CD4-positive, CD25-positive, alpha-beta regulatory T cell (primary cell): ENCODE measurements at places on chromosomes 11 and 22.
A peak's percentile ranks its signal among the peaks of the same experiment; 100 is the strongest.

- DNase-seq = no peak
Observed at GRCh38 chr22:24289741-24290163, 19.1 kb downstream of the SPECC1L start.

- no peak for DNase-seq
Observed at GRCh38 chr11:124977006-124977405, 23.0 kb downstream of the CCDC15 start.

GRCh38 chr22:27879923-27880322, 39.1 kb downstream of the PITPNB start:
- DNase-seq = peak; percentile 41

DNA sequence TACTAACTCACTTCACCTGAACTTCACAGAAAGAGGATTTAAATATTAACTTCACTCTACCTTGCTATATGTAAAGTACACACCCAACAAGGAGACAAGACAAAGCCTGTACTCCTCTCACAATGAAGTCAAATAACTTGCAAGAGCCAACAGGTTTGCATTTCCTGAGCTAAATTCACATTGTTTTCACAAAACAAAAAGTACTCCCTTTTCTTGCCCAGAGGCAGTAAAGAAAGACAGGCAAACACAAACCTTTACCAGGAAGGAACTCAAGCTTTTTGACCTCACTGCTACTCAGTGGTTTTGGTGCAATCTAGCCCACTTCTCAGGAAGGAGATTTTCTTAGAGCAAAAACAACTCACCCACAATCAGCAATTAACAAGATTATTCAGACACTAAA, 15.7 kb downstream of the USP28 start:
- peak; percentile 47 for DNase-seq

GRCh38 chr11:72614381-72614780, 59.8 kb downstream of the PDE2A start:
- no peak for DNase-seq

DNA sequence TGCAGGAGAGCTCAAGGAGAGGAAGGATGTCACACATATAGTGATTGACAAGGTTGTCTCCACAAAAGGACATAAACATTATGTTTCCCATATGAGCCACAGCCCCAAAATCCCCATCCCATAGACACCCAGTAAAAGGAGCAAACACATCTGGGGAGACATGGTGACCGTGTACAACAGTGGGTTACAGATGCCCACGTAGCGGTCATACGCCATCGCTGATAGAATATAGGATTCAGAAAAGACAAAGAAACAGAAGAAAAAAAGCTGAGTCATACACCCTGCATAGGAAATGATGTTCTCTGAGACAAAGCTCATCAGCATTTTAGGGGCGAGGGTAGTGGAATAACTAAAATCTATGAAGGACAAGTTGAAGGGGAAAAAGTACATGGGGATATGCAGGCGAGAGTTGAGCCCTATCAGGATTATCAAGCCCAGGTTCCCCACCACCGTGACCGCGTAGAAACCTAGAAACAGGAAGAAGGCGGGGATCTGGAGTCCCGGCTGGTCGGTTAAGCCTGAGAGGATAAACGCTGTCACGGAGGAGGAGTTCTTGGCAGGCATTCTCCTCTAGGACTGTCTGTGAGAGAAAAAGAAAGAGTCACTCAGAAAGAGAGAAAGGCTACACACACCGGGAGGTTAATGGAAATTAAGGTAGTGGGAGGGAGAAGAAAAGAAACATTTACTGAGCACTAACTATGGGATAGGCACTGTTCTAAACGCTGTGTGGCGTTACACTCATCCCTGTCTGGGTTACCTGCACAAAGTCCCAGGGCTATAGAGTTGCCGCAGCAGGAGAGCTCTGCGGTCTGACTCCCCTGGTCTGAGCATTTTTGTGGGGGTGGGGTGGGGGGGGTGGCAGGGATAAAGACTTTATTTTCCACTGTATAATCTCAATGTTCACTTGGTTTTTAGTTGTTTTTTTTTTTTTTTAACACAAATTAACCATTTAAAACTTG, 36.1 kb upstream of the OR8B8 start:
- no peak for DNase-seq

DNA sequence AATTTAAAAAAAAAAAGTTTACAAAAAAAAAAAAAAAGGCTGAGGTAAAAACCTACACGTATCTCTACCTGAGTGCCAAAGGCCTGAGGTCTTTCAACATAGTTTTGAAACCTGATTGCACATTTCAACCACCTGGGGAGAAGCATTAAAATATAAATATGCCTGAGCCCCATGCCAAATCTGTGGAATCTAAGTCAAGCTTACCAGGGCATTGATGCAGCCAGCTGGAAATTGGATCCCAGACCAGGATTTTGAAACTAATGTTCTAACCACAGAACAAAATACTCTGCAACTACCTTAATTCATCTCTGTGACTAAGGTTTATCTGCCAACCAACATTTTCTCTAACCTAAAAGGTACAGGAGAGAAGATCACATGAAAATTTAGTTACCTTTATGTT, 38.8 kb upstream of the CHRNA10 start:
- DNase-seq = no peak

GRCh38 chr11:73650400-73650799, 4.0 kb downstream of the PLEKHB1 start:
- no peak for DNase-seq

DNA sequence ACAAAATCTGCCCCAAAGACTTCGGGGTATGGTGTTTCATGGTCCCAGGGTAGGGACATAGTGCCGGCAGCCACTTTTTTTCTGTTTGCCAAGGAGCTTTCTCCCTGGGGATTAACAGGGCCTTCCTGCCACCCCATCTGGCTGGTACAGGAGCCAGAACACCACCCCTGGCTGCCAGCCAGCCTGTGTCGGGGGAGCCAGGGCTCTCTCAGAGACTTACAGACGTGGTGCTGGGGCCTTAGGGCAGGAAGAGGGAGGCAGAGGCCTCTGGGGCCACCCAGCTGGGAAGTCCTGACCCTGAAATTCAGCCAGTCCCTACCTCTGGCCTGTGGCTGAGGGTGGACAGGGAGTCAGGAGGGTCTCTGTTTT, 52.4 kb upstream of the CDON start:
- DNase-seq = no peak

DNA sequence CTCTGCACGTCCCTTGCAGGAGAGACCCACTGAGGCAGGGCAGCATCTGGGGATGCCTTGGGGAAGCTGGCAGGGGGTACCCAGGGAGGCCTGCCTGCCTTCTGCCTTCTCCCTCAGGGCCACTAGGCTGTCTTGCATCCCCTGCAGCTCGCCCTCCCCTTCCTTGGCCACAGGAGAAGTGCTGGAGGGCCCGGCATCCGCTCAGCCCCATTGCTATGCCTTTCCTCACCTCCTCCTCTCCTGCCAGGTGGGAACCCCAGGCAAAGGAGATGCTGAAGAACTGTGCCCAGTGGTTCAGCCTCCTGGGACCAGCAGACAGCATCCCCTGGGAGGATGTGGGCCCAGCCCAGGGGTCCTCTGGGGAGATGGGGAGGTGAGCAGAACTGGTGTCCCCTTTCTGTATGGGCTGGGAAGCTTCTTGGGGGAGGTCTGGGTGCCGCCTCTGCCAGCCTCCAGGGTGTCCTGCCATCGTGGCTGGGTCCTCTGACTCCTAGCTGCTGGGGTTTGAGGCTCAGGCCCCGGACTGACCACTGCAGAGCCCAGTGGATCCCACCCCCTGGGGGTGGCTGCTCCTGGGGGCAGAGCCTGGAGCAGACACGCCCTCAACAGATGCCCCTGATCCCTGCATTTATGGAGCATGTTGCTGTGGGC, 20.6 kb downstream of the MRGPRG start:
- no peak for DNase-seq

DNA sequence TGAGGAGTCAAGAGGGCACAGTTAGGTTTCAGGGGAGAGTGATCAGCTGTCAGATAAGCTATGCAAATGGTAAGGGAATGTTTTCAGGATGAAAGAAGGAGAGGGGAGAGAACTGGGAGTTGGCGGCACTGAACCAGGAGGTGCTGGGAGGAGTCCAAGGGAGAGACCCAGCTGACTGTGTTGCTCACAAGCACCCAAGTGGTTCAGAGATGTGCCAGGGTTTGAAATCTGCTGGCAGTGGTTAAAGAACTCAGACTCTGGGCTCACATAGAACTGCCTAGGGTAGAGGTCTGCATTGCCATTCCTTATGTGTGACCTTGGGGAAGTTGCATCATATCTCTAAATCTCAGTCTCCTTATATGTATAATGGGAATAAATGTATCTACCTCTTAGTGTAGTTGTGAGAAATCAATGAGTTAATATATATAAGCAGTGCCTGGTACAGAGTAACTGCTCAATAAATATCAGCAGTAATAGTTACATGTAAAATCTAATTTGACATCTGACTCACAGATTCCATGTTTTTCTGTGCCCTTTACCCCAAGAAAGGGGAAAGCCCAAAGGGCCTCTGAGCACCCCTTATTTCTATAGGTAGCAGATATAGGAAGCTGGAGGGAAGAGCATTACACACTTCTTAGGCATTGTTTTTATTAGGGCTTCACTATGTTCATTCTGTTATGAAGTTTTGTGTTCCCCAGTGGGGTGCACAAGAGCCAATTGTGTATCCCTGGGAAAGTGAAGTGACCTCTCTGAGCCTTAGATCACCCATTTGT, 66.9 kb upstream of the SESN3 start:
- no peak for DNase-seq

- DNase-seq = no peak
Observed at GRCh38 chr11:130715085-130715876, 201.0 kb downstream of the SNX19 start.

- DNase-seq = no peak
Observed at GRCh38 chr11:63603180-63603518, 11.1 kb downstream of the PLAAT3 start.

- peak; percentile 13 for DNase-seq
Observed at GRCh38 chr11:20337526-20338154, 25.9 kb upstream of the HTATIP2 start.

GRCh38 chr22:32897400-32897799, 95.9 kb downstream of the TIMP3 start:
- no peak for DNase-seq

GRCh38 chr11:2265854-2266585, 4.4 kb downstream of the ASCL2 start:
- no peak for DNase-seq

- DNase-seq = no peak
Observed at GRCh38 chr11:69156235-69156639, 502 bp downstream of the SMIM38 start.

DNA sequence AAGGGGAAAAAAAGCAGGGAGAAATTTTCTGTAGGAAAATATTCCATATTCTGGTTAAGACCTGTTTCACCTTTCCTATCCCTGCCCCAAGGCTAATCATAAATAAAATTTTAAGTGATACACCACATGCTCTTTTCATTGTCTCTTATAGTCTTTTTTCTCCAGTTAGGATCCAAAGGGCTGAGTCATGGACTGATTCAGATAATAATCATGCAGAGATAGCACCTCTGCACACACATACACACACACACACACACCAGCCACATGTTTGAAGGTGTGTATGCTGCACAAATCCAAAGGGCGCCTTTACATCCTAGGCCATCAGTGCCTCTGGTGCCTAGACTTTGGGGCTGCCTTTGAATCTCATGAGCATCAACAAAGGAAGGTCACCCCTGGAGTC, 35.5 kb upstream of the CWF19L2 start:
- no peak for DNase-seq

DNA sequence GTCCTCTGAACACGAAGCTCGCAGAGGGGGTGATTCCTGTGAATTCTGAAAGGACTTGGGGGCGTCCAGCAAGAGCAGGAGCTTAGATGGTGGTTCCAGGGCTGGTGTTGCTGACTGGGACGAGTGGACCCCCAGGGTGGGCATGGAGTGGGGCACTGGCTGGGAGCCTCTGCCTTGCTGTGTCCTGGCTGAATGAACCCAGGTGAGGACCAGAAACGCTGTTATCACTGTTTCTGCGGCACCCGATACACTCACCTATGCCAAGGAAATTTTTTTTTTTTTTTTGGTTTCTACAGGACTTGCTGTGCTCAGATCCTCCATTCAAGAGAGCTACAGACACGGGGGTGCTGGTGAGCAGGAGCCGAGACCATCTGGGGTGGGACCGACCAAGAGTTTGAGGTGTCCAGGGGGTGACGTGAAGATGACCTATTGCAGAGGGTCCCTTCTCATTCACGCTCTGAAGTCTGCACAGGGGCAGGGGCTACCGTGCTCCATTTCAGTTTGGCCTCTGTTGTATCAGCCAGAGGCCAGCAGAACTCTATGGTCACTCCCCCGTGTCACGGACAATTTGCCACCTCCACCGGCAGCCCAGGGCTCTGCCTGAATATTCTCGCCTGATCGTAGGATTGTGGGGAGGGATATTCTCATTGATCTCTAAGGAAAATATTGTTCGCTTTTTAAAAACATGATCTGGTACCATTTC, 3.6 kb downstream of the SMIM38 start:
- no peak for DNase-seq

- DNase-seq = no peak
Observed at GRCh38 chr22:29003975-29004646, 57.5 kb downstream of the C22orf31 start.

- DNase-seq = no peak
Observed at GRCh38 chr11:132228746-132229325, 858.4 kb downstream of the NTM start.

DNA sequence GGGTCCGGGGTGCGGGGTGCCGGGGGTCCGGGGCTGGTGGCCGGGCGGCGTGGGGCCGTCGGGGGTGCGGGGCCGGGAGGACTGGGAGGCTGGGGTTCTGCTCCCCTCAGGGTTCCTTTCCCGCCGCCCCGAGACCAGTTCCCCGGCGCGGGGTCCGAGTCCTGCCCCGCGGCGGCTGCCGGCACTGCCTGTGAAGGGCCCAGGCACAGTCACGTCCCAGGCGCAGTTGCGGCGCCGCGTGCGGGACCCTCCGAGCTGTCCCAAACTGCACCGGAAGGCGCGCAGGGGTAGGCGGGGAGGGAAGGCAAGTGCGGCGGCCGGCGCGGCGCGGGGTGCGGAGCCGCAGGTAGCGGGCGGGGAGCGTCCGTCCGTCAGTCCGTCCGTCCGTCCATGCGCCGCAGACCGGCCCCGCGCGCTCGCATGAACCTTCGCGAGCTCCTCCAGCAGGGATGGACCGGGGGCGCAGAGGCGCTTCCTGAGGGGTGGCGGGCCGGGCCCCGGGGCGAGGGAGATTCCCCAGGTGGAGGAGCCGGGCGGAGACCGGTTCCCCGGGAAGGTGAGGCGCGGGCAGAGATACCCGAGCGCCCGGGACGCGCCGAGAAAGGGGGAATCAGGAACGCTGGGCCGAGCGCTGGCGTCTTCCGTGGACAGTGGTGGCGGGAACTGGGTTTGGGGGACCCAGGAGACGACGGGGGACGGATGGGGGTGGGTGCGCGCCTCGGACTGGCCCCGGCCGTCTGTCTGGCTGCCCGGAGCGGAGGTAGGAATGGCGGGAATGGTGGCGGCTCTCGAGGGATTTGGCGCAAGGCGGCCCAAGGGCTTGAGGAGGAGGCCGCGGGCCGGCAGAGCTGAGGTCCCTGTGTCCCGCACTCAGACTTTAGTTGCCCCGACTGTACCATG, 3.1 kb upstream of the ADORA2A start:
- peak; percentile 30 for DNase-seq

DNA sequence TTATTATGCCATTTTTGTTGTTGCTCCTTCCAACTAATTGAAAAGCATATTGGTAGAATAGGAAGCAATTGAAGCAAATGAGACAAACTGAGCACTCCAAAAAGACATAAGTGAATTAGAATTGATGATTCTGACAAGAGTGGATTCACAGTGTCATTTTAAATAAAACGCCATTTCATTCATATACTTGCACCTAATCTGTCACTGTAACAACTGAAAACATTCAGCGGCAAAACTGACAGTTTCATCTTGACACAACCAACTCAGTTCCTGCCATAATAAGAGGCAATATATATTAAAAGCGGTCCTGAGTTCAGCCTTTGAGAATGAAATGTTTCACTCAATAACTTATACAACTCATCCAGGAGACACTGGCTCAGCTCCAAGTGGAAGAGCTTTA, 306.8 kb downstream of the CNTN5 start:
- no peak for DNase-seq

- DNase-seq = no peak
Observed at GRCh38 chr11:70873736-70874412, 378.5 kb downstream of the SHANK2 start.
